ENCODE measurements at places on chromosomes 4 and X. TPM values are rescaled to one million over a fixed set of nuclear protein-coding genes. Genes with fewer than 3 reads are reported as not detected.

GRCh38 chr4:1813915-1814314 is 20.8 kb downstream of the FGFR3 start:
- no peak for DNase-seq

DNA sequence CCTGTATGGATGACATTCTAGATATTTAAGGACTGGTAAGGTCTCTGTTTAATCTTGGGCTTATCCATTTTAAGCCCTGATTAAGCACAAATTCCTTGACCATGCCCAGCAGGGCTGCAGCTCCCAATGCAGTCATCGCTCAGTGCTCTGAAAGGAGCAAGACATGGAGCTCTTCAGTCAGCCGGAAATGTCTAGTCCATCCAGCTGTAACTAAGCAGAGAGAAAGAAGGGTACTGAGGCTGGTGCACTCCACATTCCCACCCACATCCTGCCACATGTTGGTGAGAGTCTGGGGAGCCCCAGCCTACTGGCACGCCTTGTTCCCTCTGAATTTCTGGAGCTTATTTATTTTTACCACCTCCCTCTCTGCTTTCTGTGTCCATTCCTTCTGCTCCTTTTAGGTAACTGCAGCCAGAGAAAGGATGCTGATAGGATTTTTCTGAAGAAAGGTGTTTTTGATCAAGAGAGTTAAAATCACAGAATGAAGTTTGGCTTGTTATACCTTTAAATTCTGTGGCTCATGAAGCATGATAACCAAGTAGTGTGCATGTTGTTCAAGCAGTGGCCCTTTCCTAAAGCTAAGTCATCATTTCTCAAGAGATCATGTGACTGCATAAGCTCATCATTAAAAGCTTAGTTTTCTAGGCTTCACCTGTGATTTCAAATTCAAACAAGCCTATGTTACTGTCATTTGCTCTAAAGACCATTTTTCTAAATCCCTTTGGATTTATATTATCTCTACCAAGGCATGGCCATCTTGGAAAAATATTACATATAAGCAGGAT is 74.0 kb downstream of the GALNT7 start:
- DNase-seq = no peak

- no peak for DNase-seq
Measured at GRCh38 chr4:92629302-92629701, 325.5 kb downstream of the GRID2 start.

DNA sequence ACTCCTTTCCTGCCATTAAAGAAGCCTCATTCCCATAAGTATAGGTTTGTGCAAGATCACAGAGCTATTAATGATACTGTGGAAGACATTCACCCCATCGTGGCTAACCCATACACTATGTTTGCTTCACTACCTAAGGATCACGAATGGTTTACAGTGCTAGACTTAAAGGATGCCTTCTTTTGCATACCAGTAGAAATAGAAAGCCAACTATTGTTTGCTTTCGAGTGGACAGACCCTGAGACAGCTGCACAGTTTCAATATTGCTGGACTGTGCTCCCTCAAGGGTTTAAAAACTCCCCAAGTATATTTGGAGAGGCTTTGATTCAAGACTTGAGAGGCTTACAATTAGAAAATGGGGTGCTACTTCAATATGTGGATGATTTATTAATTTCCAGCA is 16.0 kb upstream of the PAPSS1 start:
- DNase-seq = no peak

DNA sequence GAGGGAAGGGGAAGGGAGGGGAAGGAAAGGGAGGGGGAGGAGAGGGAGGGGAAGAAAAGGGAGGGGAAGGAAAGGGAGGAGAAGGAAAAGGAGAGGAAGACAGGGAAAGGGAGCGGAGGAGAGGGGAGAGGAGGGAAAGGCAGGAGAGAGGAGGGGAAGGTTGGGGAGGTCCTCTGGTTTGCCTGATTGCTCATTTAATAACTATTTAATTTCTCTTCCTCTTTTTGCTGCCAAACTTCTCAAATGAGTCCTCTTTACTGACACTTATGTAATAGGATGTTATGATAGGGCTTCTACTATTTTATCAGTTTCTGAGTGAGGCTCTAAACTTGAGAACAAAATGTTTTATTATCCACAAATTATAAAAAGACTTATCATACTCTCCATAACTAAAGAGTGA is 35.4 kb upstream of the PPA2 start:
- no peak for DNase-seq

SPANXB1 gene
- not detected for polyA plus RNA-seq

AWAT2 gene
- not detected for polyA plus RNA-seq

GRCh38 chr4:187321711-187322110 is 598.1 kb upstream of the FAT1 start:
- no peak for DNase-seq

DNA sequence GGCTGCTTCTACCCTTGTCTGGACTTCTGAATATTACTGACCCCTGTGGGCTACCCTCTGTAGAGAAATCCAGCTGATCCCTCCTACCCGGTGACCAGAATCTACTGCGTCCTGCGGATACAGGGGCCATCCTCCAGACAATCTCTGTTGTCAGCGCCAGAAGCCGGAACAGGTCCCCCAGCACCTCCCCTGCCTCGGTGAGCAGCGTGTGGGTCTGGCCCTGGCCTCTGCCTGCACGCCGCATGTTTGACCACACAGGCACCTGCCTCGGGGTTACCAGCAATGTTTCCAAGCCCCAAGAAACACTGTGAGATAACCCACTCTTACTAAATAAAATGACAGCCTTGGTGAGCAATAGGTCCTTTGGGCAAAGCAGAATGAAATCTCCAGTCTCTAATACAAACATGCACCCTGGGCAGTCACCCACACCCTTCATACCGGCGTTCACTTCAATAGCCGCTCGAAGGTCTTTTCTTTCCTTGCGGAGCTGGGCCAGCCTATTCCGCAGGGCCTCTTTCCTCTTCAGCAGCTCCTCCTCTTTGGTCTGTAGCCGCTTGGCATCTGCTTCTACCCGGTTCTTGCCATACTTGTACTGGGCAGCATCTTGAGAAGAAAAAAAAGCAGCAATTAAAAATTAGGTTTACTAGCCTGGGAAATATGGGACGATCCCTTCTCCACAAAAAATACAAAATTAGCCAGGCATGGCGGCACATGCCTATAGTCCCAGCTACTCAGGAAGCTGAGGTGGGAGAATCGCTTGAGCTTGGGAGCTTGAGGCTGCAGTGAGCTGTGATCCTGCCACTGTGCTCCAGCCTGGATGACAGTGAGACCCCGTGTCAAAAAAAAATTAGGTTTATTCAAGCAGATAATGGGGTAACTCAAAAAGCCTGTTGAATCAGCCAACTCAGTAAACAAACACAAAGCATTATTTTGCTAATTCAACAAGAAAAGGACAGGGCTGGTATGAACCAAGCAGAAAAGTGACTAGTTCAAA is 165.1 kb downstream of the AFAP1 start:
- no peak for DNase-seq

DNA sequence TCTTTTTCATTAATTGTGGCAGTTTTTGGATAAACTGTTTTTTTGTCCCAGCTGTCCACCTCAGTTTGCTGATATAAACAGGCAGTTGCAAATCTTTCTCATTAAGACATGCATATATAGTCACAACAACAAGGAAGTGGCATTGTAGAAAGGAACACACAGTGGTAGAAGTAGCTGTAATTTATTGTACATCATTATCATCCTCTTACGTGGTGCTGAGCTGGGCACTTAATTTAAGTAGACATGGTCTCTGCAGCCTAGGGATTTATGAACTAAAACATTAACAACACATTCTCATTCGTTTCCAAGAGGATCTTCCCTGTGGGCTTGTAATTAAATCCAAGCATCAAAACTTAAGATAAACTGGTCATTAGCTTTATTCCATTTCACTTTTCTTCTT is 500.2 kb downstream of the INPP4B start:
- no peak for DNase-seq

GRCh38 chr4:127261476-127261875 is 371.3 kb upstream of the INTU start:
- no peak for DNase-seq

All from right renal cortex interstitium (tissue), 3 donors.